KG1 (cell line): ENCODE measurements at places on chromosomes 5 and 9.

- no peak for DNase-seq
Measured at GRCh38 chr5:56011835-56012234, 17.1 kb upstream of the IL6ST start.

- DNase-seq, result no peak
Measured at GRCh38 chr5:3277590-3278196, 317.9 kb upstream of the IRX1 start.

DNA sequence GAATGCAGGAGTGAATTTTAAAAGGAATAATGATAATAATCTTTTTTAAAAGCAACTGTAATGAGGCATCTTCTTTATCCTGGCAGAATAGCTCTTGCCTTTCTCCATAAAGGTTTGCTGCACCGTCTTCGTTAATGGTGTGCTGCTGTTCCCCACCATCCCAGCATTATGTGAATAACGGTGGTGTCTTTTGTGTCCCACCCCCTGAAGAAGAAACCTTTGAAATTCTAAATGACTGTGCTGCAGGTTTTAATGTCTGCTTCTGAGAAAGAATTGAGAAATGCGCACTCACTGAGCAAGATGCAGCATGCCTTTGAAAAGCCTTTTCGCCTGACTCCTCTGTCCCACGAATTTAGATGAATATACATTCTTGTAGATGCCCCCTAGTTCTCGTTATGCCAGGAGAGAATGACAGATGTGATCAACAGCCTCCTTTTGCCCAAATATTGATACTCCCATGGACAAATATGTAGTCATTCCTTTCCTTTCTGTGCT lies 246.1 kb upstream of the ZNF462 start:
- DNase-seq, result no peak

DNA sequence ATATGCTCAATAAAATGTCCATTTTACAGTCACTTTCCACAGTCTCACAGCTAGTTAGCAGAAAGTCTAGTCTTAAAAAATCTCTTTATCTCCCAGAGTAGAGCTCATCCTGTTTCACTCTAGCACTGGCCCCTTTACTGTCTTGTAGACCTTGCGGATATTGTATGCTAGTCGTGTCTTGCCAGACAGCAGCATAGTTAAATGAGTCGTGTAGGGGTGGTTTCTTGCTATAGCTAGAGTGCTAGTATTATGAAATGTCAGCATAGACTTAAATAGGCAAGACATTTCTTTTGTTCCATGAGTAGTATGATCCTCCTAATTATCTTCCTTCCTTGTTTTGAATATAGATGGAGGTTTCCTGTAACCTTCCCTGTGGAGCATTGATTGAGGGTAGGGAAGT lies 77.4 kb downstream of the C7 start:
- no peak for DNase-seq

DNA sequence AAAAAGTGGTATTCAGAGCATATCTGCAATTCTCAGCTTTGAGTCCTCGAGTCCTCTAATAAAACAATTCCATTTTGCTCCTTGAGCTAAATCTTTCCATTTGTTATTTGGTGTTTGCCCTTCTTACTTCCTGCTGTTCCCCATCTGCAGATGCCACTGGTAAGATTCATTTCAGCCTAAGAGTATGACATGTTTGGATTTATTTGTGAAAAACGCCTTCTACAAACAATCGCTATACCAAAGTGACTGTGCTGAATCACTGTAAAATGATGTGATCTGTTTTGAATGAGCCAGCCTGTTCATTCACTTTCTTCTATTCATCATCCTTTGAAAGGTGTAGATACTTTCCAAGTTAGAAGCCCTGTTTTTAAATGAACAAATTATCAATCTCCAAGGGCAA lies 27.7 kb downstream of the KCTD16 start:
- DNase-seq, result no peak

DNA sequence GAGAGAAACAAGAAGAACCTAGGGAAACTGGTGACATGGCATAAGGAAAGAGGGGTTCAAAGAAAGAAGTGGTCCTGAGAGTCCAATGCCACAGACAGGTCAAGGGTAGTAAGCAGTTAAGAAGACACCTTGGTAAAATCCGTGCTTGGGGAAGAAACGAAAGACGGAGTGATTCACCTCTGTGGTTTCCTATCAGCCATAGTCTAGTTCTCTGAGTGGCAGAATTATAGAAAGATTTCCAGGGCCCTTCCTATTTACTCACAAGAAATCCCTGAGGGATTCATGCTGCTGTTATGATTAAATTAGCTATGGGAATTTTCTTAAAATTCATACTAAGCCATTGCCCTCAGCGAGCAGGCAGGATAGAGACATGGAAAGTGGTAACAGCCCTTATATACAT lies 31.7 kb downstream of the IL33 start:
- DNase-seq, result no peak

GRCh38 chr9:21056931-21057330 lies 20.8 kb downstream of the IFNB1 start:
- no peak for DNase-seq

DNA sequence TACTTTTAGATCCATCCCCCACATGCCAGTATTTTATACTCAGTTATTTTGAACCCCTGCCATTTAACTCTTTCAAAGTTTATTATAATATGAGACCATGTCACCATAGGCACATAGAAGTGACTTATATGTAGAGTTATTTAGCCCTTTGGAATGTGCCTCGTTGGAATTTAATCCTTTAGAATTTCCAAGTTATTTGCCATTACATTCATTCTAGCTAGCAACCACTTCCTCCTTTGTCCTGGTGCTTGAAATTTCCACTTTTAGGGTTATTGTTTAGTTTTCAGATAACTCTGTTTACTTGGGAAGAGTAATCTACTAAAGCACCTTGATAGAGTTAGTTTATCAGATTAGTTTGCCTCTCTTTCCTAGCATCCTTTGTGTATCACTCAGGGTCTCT lies 82.8 kb upstream of the TLE1 start:
- no peak for DNase-seq
